C1 segment of cervical spinal cord (tissue), 14 donors: ENCODE measurements at places on chromosomes 4 and X.

- no peak for DNase-seq
These were observed 7.3 kb downstream of the TSR2 start for GRCh38 chrX:54447461-54447860.

DNA sequence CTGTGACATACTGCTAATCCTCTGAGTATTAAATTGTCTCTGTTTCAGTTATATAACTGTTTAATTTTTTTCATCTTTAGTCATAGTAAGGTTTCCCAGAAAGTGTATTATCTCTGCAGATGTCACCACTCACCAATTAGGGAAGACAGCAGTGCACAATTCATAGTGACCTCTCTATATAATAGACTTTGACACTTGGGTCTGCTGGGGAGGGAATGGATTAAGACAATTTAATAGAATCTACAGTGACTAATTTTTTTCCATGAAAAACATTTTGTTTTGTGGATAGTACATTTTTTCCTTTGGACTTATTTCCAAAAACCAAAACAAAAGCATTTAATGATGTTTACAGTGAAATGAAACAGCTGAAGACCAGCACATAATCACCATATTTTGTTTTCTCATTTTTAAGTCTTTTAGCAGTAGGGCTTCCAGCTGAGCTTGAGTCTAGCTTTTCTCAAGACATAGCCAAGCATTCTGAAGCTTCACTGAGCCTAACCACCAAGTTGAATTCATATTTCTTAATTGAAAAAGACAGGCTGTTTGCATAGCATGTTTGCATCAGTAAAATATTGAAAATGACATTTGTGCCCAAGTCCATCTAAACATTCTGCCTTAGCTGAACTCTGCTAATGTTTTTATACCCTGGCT lies 69.5 kb downstream of the PCDH19 start:
- DNase-seq = no peak

GRCh38 chrX:49901048-49901447 lies 21.3 kb upstream of the CLCN5 start:
- DNase-seq = no peak

- DNase-seq = no peak
These were observed 1.6 kb upstream of the IDUA start for GRCh38 chr4:985123-985830.

- DNase-seq = no peak
These were observed 434.3 kb upstream of the RASGEF1B start for GRCh38 chr4:81905971-81906370.

DNA sequence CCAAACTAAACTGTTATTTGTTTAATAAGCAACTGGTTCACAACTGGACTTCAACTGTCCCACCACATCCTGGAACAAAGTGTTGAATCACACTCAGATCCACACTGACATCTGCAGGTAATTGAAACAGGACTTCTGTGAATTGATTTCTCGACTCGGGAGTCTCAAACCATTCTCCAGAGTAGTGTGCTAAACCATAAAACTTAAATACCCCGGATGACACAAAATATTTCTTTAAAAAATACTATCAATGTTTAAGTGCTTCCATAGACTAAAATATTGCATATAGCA lies 95.4 kb upstream of the PLAC1 start:
- no peak for DNase-seq

GRCh38 chr4:57163530-57164459 lies 53.6 kb upstream of the IGFBP7 start:
- DNase-seq = peak; percentile 82

DNA sequence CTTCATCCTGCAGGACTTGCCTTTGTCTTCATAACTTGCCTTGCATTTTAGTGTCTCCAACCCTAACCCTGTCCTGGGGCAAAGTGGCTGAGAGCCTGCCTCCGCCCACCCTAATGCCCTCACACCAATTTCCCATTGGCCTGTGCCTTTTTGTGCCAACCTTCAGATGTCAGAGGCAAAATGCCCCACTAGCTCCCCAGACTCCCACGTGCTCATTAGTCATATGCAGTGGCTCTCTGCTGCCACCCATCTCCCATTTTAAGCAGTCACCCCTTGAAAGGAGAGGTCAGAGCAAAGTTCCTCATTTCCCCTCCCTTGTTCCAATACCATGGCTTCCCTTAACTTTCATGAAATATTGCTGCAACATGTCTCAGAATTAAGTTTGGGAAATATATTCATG lies 74.8 kb upstream of the PASD1 start:
- DNase-seq = no peak

GRCh38 chr4:9847968-9848748 lies 66.7 kb downstream of the DRD5 start:
- no peak for DNase-seq

GRCh38 chr4:179530958-179531357 lies 2088.7 kb upstream of the AGA start:
- DNase-seq = no peak

- peak; percentile 71 for DNase-seq
These were observed 421 bp downstream of the MECP2 start for GRCh38 chrX:154097003-154097588.

GRCh38 chr4:186939226-186939625 lies 215.6 kb upstream of the FAT1 start:
- DNase-seq = no peak

DNA sequence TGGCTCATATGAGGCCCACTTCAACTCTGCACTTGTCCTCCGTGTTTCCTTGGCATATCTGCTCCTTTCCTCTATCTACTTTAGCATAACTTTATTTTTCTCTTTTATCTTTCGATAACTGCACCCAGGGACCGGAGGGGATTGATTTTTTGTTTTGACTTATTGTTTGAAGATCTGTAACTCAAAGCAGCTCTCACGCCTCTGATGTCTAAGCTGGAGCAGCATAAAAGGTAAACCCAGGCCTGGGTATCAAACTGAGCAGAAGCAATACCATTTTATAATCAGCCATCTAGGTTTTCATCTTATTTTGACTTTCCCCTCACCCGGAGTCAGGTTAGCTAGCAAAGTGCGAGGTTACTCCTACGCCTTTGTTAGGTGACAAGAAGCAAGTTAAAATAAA lies 28.4 kb downstream of the LEF1 start:
- no peak for DNase-seq

DNA sequence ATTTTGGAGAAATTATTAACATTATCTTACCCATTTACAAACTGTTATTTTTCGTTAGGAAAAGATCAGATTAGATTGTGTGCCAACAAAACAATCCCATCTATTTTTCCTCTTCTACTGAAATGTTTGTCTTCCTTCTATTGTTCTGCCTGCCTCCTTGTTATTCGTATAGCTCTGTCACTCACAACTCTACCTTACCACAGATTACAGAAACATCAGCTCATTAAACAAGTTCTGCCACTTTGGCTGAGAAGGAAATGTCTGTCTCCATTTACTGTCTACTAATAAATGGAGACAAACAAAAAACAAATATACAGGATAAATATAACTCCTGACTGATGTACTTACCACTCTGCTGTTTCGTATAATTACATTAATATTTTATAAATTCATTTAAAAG lies 211.4 kb downstream of the ENOX2 start:
- no peak for DNase-seq

GRCh38 chr4:78002260-78002659 lies 54.9 kb upstream of the FRAS1 start:
- no peak for DNase-seq

GRCh38 chrX:40420899-40421729 lies 159.7 kb upstream of the ATP6AP2 start:
- peak; percentile 17 for DNase-seq

GRCh38 chr4:71141125-71141524 lies 147.7 kb downstream of the DCK start:
- DNase-seq = no peak

DNA sequence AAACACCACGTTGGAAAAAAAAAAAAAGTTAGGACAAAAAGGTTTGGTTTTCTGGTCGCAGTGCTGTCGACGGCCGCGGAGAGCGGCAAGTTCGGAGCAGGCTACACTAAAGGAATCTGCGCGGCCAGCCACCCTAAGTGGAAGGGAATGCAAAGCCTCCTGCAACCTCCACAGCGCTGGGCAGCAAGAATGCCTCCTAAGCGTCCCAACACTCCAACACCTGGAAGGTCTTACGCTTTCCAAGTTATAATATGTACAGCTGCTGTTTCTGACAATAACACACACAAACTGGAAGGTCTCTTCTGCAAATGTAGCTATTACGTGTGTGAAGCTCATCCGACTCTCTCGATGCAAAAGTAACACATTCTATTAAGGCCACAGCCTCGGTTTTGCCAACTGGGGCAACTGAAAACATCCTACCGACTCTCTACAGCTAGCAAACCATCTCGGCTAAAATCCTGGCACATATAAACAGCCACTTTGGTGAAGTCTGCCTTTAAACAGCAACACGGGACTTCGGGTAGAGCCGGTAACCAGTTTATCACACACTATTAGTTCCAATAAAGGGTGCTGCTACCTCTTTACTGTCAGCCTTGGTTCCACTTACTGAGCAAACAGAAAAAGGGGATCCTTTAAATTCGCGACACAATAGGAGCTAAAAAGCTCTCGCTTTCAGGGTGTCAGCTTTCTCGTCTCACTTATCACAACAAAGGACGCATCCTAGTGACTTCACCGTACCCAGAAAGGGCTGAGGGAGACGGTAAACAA lies 895 bp downstream of the SMIM14 start:
- DNase-seq = peak; percentile 55

GRCh38 chr4:84966382-84967242 lies at the start of gene WDFY3:
TSS of gene WDFY3 (minus strand) at chr4:84966690. CDS start at chr4:84860591, 106,099 bp downstream.
- peak; percentile 90 for DNase-seq

DNA sequence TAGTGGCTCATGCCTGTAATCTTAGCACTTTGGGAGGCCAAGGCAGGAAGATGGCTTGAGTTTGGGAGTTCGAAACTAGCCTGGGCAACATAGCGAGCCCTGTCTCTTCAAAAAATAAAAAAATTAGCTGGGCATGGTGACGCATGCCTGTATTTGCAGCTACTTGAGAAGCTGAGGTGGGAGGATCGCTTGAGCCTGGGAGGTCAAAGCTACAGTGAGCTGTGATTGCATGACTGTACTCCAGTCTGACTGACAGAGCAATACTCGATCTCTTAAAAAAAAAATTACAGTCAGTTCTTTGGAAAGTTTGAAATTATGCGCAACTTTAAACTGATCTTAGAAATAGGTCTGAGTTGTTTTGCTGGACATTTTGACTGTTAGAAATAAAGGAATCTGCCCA lies 55.8 kb downstream of the DOCK11 start:
- DNase-seq = no peak

GRCh38 chr4:1511441-1512041 lies 105.3 kb upstream of the NKX1-1 start:
- DNase-seq = no peak

GRCh38 chr4:39464886-39465501 lies 6.1 kb downstream of the LIAS start:
- no peak for DNase-seq

DNA sequence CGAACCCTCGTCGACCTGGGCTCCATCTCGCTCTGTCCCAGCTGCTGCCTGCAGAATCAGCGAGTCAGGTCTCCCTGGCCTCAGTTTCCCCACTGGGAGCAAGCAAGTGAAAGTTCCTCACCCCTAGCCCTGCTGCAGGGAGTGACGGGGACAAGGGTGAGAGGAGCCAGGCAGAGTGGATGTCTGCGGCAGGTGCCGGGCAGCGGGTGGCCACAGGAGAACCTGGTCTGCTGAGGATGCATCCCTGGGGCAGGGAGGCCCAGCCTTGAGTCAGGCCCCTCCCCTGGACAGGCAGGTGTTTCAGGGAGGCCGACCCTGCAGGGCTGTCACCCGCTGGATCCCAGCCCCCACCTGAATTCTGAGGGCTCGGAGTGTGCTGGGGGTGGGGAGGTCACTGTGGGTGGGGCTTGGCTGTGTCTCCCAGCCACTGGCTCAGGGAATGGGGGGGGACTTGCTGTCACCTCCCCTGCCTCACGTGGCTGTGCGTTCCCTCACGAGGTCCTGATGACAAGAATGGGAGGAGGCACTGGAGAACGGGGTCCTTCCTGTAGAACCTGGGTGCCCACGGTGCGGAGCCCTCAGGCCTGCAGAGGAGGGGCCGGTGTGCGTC lies 33.2 kb downstream of the LRPAP1 start:
- DNase-seq = no peak

DNA sequence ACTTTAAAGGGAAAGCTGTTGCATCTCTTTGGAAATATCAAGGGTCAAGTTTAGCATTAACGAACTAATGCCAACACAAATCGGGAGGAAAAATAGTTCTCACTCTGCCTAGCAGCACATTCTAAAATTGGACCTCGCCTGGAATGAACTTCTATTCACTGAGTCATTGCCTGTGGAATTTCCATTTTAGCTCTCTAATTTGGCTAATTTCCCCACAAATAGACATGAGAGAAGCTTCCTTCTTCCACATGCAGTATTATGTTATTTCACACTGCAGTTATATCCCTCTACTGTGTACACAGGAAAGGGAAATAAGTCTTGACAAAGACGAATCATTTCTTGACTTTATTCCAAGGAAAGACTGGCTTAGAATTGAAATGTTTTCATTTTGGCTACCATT lies 9.3 kb downstream of the ZXDA start:
- no peak for DNase-seq

DNA sequence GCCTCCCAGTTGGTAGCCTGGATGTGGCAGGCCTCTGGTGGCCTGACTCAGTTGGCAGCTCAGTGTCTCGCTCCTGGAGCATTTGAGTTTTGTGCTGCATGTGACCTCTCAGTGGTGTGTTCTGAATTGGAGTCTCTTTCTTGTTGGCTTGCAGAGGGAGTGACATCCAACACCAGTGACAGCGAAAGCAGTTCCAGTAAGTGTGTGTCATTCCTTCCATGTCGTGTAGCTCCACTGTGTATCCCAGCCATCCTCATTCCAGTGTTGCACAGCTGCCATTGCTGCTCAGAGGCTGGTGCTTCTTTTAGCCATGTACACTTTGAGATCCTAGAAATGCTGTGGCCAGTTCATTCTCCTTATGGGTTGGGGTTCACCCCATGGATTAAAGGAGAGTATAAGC lies 52.4 kb downstream of the DLG3 start:
- no peak for DNase-seq

DNA sequence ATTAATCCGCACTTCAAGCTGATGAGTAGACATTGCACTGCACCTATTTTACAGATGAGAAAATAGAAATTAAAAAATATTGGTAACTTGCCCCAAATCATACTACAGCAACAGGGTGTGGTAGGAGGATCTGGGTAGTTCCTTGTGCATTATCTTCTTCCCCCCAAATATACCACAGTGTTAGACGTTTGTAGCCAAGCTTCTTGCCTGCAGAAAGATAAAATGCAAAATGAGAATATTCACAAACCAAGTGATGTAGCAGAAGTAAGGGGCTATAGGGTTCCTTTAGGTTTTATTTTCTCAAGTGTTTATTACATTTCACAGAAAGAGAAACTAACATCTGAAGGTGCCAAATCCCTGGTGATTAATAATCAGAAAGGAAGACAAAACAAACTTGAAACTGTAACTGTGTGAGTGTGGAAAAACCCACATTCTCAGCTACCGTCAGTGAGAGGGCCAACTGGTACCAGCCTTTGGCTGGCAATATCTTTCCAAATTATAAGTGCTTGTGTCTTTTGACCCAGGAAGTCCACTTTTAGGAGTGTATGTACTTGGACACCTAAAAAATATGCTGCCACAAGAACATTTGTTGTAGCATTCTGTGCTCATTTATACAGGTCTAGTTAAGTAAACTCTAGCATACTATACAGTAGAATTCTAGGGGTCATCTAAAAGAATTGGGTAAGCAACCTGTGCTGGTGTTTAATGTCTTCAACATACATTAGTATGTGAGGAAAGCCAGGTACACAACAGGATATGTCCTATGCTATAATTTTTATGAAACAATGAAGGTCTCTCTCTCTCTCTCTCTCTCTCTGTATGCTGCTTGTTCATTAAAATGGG lies 6.7 kb upstream of the CD38 start:
- no peak for DNase-seq

- no peak for DNase-seq
These were observed 46.5 kb downstream of the MAGEA1 start for GRCh38 chrX:153225438-153226098.

GRCh38 chr4:77728420-77728819 lies 90.7 kb downstream of the CNOT6L start:
- no peak for DNase-seq

- DNase-seq = no peak
These were observed 671.1 kb upstream of the INTU start for GRCh38 chr4:126961661-126962060.
